ENCODE measurements at places on chromosomes 2 and 18.

- no peak for DNase-seq
Measured at GRCh38 chr2:198660501-198660900, 797.2 kb downstream of the SATB2 start.

GRCh38 chr2:199581935-199582360 lies 124.2 kb upstream of the SATB2 start:
- DNase-seq: no peak

DNA sequence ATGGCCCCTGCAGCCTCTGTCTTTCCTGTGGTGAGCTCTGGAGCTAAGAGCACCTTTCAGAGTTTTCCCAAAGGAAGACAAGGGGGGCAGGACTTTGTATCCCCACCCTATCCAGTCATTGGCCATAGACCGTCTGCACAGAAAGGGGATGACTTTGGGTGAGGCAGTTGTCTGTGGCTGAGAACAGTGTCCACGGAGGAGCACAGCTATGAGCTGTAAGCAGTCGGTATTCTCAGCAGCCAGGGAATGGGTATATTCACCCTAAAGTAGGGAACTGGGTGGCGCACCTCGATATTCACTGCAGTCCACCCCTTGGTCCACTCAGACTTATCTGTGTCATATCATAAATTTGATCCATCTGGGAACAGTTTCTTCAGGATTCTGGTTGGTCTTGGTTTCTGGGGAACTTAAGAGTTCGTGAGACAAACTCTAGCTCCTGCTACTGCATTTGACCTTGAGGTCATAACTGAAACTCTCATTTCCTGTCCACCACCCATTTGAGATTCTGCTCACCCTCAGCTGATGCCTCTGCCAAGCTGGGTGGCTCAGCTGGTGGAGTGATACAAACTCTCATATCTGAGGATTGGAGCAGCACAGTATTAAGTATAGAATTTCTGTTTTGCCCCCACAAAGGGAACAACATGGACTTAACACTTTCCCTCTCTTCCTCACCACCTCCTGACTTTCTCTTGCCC lies 45.2 kb upstream of the SCG2 start:
- DNase-seq: no peak

DNA sequence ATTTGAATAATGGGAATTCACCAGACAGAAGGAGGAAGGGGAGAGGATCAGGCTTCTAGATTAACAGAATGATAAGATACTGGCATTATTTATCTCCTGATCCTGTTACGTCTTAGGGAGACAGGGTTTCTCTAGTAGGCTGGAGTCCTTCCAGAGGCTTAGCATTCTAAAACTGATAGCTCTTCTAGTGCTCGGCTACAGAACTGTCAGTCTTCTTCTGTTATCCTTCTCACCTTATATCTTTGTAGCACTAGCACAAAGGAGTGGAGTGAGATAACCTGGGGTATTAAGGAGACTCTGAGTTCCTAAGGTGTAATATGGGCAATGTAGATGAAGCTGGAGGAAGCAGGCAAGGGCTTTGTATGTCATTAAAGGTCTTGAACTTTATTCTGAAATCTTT lies 52.1 kb downstream of the PIKFYVE start:
- DNase-seq: no peak

- DNase-seq: no peak
Measured at GRCh38 chr2:38886063-38886462, 3.6 kb upstream of the ARHGEF33 start.

DNA sequence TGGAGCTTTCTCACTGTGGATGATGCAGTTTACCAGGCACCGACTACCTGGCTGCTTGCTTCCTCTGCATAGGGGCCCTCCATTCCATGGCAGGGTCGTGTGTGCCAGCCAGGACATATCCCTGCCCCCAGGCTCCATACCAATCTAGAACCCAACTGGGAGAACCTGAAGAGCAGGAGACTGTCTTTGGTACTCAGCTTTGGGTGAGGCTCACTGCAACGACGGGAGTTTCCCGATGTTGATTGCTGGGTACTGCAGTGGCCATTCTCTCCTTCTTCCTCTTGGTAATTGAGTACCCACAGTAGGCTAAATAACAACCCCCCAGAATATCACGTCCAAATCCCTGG lies 133.3 kb upstream of the SERTAD2 start:
- no peak for DNase-seq

DNA sequence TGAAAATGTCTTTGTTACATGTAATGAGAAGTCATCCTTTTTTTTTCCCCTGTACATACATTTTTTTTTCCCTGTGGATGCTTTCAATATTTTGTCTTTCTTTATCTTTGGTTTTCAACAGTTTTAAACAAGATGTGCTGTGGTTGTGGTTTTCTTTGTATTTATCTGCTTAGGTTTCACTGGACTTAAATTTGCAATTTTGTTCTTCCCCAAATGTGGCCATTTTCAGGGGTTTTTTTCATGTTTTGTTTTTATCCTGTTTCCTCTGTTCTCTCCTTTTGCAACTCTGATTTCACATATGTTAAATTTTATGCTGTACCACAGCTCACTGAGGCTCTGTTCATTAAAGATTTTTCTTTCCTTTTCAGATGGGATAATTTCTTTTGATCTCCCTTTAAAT lies 41.7 kb downstream of the GALNT1 start:
- DNase-seq: no peak

DNA sequence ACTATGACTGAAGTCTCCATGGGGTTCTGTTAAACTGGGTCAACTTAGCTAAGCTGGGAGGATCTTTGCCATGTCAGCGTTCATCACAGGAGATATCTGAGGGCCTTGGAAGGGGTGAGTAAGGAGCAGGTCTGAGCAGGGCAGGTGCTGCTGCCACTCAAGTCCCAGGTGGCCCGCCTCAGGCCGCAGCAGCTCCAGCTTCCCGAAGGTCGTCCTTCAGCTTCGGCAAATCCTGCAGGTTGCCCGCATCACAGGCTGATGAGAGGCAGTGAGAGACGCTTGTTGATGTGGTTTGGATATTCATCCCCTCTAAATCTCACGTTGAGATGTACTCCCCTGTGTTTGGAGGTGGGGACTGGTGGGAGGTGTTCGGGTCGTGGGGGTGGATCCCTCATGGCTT lies 166.6 kb downstream of the VAPA start:
- no peak for DNase-seq

GRCh38 chr2:48694149-48694548 lies 61.4 kb downstream of the LHCGR start:
- no peak for DNase-seq

GRCh38 chr2:197212344-197213262 lies 98.0 kb downstream of the ANKRD44 start:
- DNase-seq: no peak

DNA sequence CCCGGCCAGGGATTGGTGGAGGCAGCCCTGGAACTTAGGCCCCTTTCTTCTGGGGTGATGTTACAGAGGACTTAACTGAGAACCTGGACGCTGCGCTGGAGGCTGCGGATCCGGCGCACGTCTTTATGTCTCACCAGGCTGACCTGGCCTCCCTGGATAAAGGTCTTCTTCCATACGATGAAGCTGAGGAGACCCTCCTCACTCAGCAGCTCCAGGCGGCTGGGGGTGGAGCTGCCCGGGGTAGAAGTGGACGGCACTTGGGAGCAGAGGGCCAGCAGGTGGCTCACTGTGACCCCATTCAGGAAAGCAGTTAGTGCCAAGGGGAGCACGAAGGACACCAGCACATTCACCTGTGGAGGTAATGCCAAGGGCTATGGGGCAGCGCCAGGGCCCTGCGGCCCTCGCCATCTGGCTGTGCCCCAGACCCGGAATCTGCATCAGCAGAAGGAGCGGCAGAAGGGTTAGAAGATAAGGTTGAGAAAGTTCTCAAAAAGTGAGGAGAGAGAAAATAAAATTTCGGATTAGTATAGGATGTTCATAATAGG lies 8.0 kb downstream of the NTSR2 start:
- no peak for DNase-seq

- no peak for DNase-seq
Measured at GRCh38 chr18:45161850-45162249, 453.4 kb upstream of the SLC14A2 start.

DNA sequence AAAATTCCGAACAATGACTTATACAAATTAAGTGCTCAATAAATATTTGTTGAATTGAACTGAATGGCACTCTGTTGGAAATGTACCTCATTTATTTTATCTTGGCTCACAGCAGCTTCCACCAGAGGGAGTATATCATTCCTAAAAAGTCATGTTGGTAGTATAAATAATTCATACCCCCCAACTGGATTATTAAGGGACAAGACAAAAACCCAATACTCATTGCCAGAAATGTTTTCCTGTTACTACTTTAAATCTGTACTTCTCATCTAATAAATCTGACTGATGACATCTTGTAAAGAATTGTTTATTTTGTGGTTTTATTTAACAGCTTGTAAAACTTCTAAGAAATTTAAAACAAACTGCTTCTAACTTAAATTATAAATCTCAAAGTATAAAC lies 163.9 kb downstream of the CDH2 start:
- no peak for DNase-seq

DNA sequence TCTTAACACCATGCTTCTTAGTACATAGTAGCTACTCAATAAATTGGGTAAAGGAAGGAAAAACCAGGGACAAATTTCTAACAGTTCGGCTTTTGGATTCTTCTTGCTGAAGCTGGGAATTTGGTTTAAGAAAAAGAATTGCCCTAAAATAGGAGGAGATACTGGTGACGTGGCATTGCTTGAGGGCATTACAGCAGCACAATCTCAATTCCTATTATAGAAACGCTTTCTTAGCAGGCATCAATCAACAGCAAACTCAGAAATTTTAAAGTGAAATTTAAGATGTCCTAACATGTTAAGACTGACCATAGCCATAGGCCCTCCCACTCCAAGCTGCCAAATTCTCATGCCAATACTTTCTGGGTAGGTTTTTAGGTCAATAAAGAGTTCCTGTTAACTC lies 169.5 kb downstream of the SRBD1 start:
- no peak for DNase-seq

DNA sequence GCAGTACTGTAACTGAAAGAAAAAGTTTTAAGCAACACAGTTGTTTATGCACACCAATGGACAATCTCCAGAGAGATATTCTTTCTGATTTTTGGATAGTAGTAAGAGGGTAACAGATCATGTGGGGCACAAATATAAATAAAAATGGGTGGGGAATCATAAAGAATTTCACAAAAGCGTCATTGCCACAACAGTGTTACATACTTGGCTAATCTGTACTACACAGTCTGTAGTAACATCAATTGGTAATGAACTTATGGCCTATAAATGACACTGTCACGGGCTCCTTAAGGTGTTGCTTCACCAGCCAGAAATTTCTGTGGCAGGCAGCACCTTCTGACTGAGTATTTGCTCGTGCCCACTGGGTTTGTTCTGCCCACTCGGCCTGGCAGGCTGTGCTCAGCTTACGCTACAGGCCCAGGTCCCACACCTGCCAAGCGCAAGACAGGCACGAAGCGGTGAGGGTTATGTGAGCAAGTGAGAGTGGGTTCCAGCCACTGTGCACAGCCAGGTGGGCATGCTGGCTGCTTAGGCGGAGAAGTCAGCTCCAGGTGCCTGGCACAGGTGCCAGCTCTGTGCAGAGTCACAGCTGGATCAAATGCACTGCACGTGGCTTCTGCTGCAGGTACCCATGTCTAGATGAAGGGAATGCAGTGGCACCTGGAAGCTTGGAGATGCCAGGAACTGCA lies 532.5 kb upstream of the SLC39A10 start:
- no peak for DNase-seq

DNA sequence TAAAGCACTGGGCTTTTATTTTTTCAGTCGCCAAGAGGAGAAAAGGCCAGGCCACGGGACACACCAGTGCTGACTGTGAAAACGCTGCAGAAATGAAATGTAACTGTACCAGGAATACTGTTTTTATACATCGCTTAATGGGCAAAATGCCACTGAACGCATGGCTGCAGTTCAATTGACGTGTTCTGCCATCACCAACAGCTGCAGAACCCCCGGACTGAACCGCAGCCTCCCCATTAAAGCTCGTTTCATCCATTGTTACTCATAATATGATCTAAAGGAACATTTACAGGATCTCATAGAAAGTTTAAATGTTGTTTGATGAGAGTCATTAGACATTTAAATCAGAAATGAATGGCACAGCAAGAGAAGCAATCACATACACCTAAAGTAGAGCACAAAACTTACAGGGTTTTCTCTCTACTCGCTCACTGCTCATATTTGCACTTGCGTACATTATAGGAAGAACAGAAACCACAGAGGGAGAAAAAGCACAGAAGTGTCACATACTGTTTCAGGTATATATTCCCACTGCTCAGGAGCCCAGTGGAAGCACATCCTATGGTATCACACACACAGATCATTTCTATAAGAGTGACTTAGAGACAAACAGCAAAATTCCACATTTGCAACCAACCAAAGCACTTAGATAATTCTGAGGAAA lies 35.3 kb downstream of the TCF4 start:
- DNase-seq: no peak

DNA sequence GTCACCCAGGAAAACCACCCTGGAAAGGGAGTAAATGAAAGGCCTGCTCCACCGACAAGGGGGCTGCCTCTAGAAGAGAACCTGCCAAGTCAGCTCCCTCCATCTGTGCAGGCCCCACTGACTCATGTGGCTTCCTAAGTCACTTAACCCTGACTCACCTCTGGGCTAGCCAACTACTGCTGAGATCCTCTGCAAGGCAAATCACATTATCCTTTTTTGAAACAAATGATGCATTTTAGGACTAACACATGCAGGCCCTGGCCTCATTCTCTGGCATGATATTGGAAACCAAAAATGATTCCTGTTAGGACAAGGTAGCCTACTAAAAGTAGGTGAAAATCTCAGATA lies 474.6 kb downstream of the EPHA4 start:
- no peak for DNase-seq

DNA sequence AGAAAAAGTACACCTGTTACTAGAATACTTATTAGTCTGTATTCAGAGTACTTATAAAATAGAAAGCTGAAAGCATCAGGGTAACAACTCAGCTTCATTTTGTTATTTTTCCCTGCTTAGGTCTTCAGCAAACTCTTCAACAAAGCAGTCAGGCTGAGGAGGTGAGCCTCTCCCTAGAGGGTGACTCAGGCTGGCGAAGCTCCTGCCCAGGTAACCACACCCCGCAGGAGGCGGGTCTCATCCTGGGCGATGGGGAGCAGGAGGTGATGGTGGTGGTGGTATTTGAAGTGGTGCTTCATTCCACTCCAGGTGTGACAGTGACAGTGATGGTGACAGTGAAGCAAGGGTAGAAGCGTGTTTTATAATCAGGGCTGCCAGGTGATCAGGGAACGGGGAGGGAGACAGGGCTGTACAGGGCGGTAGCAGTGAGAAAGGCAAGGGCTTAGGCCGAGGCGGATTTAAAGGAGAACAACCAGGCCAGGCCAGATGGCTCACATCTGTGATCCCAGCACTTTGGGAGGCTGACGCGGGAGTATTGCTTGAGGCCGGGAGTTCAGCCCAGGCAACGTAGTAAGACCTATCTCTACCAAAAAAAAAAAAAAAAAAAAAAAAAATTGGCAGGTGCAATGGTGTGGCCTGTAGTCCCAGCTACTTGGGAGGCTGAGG lies 127.1 kb downstream of the SOCS6 start:
- DNase-seq: no peak

GRCh38 chr18:73785300-73785699 lies 362.3 kb downstream of the FBXO15 start:
- no peak for DNase-seq

GRCh38 chr2:112542984-112543661 lies 858 bp downstream of the POLR1B start:
- DNase-seq: no peak

GRCh38 chr2:209160800-209161588 lies 262.9 kb upstream of the MAP2 start:
- no peak for DNase-seq

GRCh38 chr2:96824079-96824870 lies 8.2 kb downstream of the CNNM3 start:
- no peak for DNase-seq

Data from hippocampal formation (tissue), 2 donors.